Fibroblast of the conjunctiva (primary cell): ENCODE measurements at places on chromosomes 16 and 17.

GRCh38 chr16:83482545-83483162 lies 325.1 kb upstream of the HSBP1 start:
- DNase-seq: no peak

GRCh38 chr16:85235991-85236817 lies 123.9 kb upstream of the CIBAR2 start:
- DNase-seq: no peak

DNA sequence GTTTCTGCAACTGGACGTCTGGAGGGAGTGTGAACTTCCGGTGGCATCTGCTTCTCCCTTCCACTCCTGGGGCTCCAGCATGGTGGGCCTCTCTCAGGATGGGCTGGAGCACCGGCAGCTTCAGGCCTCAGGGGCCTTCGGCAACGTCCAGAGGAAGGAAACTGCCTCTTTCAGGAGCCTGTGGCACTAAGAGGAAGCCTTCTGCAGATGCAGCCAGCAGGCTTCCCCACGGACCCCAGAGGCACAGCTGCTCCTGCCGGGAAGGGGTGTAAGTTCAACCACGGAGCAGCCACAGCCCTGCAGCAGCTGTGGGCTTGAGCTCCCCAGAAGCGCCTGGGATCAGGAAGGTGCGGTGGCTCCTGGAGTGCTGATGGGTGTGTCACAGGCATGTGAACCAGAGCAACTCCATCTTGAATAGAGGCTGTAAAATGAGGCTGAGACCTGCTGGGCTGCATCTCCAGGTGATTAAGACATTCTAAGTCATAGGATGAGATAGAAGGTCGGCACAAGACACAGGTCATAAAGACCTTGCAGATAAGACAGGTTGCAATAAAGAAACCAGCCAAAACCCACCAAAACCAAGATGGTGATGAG lies 50.8 kb upstream of the KLHDC4 start:
- no peak for DNase-seq

DNA sequence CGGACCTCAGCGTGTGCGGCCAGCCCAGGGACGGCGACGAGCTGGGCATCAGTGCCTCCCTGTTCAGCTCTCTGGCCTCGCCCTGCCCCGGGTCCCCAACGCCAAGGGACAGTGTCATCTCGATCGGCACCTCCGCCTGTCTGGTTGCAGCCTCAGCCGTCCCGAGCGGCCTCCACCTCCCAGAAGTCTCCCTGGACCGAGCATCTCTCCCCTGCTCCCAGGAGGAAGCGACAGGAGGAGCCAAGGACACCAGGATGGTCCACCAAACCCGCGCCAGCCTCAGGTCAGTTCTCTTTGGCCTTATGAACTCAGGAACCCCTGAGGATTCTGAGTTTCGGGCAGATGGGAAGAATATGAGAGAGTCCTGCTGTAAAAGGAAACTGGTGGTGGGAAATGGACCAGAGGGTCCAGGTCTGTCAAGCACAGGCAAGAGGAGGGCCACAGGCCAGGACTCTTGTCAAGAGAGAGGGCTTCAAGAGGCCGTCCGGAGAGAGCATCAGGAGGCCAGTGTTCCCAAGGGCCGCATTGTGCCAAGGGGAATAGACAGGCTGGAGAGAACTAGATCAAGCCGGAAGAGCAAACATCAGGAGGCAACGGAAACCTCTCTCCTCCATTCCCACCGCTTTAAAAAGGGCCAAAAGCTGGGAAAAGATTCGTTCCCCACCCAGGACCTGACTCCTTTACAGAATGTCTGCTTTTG lies 825 bp downstream of the HASPIN start:
- DNase-seq: no peak

- no peak for DNase-seq
These were observed 451.3 kb upstream of the ZFHX3 start for GRCh38 chr16:73499276-73499675.

DNA sequence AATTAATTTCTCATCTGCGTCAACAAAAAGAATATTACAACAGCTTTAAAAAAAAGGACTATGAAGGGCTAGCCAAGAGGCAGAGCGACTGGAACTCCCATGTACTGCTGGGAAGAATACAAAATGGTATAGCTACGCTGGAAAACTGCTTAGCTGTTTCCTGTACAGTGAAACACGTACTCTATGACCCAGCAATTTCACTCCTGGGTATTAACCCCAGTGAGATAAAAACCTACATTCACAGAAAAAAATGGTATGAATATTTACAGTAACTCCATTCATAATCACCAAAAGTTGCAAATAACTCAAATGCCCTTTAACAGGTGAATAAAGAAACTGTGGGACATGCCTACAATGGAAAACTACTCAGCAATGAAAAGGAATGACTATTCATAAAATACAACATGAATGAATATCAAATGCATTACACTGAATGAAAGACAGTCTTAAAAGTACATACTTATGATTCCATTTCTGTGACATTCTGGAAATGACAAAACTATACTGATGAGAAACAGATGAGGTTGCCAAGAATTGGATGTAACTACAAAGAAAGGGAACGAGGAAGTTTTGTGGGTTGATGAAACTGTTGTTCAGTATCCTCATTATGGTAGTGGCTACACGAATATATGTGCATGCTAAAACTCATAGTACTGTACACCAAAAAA lies 27.6 kb downstream of the CMTM4 start:
- DNase-seq: peak; percentile 49

- DNase-seq: no peak
These were observed 28.0 kb downstream of the SLC13A5 start for GRCh38 chr17:6684881-6685767.

GRCh38 chr16:89052191-89052889 lies 41.3 kb upstream of the ACSF3 start:
- DNase-seq: no peak

GRCh38 chr17:76720211-76720610 lies 6.2 kb downstream of the JMJD6 start:
- DNase-seq: no peak

DNA sequence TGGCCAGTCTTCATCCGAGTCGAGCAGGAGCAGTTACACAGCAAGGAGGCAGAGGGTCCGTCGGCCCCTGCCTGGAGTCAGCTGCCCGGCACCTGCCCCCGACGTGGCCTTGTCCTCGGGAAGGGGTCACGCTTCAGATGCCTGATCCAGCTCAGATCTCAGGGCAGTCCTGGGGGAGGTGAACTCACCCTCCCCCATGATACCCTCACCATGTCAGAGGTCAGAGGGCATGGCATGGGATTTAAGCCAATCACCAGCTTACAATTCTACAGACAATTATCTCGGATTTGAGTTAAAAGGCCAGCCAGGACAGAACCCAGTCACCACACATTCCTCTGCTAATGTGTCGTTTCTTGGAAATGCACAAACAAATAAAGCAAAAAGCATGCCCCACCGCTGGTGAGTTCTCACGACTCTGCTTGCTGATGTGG lies 211.3 kb downstream of the FOXL1 start:
- no peak for DNase-seq

GRCh38 chr17:28810437-28810836 lies 32.2 kb downstream of the FAM222B start:
- no peak for DNase-seq

DNA sequence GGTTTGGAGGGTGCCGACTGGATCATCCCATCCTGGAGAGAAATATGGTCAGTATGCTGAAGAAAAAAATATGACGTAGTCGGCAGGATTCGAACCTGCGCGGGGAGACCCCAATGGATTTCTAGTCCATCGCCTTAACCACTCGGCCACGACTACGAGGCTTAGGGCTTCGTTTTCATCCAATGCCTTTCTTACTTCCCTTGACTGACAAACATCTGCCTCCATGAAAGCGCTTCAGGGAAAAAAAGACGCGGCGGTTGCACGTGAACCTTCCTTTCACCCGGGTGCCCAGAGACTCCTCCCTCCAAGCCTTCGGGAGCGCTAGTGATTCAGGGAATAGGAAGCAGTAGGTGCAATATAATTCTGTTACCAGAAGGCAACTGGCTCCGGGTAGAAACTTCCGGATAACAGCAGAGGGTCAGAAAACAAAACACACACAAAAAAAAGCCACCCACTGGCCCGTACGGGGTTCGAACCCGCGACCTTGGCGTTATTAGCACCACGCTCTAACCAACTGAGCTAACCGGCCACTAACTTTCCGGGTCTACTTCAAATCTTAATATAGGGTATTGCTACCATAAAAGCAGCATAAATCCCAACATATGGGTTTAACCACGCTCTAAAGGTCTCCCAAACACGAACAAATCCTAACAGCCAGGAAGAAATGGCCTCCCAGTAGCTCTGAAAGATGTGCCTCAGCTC lies 16.3 kb upstream of the AURKB start:
- DNase-seq: peak; percentile 92

- DNase-seq: no peak
These were observed 2.4 kb upstream of the TCAP start for GRCh38 chr17:39662551-39663339.

- no peak for DNase-seq
These were observed at the start of gene ACSM5 for GRCh38 chr16:20409398-20410120. Gene ACSM5, plus strand, starts transcription at chr16:20409534. Its CDS starts 1,951 bp downstream, at chr16:20411485.

DNA sequence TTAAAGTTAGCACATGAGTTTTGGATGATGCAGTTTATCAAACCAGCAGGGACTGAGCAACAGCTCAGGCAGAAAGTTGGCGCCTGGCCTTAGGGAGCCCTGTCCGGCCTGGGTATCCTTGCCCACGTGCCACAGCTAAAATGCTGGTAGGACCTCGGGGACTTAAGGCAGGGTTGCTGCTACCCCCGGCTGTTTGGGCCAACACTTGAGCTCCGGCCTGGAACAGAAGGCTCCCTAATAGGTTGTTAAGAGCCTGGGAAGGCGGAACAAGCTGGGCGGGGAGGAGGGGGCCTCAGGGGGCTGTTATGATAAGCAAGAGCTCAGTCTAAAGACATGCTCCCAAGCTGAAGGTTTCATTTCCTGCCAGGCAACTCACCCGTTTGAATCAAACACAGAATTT lies 39.7 kb downstream of the CUEDC1 start:
- no peak for DNase-seq

GRCh38 chr16:11667221-11667823 lies 933 bp upstream of the SNN start:
- DNase-seq: no peak

DNA sequence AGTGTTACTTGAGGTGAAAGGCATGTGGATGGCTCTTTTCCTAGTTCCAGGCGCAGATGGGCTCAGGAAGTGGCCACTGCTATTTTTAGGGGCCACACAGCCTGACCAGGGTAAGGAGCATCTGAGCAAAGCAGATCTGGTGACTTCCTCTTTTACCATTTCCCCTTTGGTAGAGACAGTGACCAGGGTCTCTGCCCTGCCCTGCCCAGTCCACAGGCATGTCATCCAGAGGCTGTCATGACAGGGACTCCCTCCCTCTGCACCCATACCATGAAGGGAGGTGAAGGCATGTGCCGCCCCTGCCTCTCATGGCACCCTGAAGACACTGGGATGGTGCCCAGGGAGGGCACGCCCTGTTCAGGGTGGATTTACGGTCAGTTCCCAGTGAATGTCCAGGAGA lies 2.2 kb downstream of the PLA2G15 start:
- DNase-seq: no peak

GRCh38 chr17:45016237-45016636 lies 35.2 kb downstream of the DCAKD start:
- DNase-seq: no peak

GRCh38 chr16:20847550-20847949 lies 41.2 kb downstream of the REXO5 start:
- no peak for DNase-seq

GRCh38 chr17:58187675-58188074 lies 4.9 kb upstream of the EPX start:
- DNase-seq: no peak

GRCh38 chr17:43832976-43833829 lies at the start of gene MPP3:
Gene MPP3, minus strand, starts transcription at chr17:43833146. Its CDS starts 1,240 bp downstream, at chr17:43831906.
- DNase-seq: peak; percentile 17

DNA sequence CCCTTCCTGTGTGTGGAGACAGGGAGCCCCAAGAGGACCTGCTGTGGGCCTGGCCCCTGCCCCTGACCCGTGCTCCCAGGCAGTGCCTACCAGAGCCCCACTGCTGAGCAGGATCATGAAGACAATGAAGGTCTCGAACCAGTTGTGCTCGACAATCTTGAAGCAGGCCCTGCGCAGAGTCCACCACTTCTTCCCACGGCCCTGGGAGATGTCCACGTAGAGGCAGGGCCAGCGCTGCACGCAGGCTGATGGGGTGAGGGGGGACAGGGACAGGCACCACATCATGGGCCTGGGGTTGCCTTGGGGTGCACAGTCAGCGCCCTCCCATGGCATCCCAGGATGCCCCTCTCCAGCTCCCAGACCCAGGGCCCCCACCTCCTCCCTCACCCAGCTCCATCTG lies 16.4 kb upstream of the CD79B start:
- DNase-seq: no peak

GRCh38 chr16:85673529-85674417 lies 15.0 kb downstream of the GINS2 start:
- peak; percentile 10 for DNase-seq

DNA sequence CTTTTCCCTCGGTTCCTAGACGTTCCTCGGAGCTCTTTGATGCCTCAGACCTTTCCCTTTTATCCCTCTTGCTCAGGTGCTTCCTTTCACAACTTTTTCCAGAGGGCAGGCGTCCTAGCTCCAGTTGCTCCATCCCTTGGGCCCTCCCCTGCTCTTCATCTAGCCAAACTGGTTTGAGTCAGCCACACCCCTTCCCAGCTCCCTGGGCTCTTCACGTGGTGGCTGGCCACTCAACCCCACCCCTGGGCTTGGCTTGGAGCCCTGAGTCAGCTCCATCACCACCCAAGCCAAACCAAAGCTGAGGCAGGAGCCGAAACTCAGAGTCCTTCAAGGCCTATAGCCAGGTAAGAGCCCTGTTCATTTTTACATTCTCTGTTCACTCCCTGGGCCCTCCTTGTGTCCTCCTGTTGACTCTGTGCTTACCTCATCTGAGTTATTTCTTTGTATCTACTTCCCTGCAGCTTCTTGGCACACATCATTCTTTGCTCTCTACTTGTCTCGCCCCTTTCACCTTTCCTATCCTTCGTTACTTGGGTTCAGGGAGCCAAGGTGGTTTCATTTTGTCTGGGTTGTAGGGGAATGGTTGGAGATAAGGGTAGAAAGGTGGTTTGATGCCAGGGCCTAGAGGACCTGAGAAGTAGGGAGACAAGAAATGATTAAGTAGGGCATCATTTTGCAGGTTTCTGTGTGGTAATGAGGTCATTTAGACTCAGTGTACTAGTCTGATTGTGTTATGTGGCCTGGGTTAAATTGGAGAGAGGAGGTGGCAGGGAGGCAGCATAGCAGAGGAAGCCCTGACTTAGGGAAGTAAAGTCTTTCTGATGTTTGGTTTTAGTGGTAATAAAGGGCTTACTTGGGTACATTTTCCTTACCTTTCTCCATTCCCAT lies 7.6 kb upstream of the PHKG2 start:
- DNase-seq: peak; percentile 79

DNA sequence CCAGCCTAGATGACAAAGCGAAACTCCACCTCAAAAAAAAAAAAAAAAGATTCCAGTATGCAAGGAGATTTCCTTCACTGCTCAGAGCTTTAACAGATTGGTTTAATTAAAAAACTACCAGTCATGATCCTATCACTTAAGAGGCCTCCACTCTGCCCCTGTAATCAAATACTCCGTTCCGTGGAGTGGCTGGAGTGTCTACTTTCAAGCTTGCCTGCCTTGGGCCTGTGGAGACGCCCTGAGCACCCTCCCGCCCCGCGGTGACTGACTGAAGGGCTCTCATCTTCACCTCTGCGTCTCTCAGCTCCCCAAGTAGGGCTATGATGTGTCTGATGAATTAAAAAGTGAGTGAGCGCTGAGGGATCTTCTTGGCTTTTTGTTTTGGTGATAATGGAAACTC lies 25.3 kb upstream of the TRPV3 start:
- DNase-seq: no peak
